ENCODE measurements at places on chromosomes 12 and 14. TPM values are rescaled to one million over a fixed set of nuclear protein-coding genes. Genes with fewer than 3 reads are reported as not detected.

DNA sequence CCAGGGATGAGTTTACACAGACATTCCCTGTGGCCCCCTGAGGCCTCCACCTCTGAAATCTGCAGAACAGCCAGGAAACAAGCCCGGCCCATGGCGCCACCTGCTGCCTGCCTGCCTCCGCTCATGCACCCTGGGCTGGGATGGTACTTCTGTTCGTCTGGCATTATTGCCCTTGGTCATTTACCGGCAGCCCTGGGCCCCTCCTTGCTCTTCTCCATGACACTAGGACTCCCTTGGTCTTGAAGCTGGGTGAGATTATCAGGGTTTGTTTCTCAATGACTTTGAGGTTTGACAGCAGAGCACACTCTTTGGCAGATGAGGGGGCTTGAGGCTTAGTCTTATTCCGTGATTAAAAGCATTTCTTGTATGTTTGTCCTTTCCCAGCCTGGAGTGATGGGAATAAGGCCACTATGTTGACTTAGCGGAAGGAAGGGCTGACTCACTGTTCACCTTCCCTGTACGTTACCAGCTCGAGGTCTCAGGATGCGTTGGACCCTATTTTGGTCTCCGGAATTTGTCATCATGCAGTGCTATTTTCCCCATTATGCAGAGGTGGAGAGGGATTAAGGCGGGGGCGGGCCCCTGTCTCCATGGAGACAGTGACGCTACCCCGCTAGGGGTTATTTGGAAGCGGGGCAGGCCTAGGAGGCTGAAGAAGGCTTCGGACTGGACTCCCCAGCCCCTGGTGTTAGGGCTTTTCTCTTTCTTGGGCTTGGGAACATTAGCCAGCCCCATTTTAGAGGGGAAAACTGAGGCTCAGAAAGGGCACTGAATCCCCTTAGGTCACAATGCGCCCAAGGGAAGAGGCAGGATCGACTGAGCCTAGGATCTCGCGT is 706 bp upstream of the PEX5 start:
- peaks cover 26% of the 10 kb centered on the region for H3K4me1 ChIP-seq
- peaks cover 11% of the 10 kb centered on the region for H3K36me3 ChIP-seq
- no peak for DNase-seq
- H3K4me3 ChIP-seq = peak overlapping the region; percentile 85

DNA sequence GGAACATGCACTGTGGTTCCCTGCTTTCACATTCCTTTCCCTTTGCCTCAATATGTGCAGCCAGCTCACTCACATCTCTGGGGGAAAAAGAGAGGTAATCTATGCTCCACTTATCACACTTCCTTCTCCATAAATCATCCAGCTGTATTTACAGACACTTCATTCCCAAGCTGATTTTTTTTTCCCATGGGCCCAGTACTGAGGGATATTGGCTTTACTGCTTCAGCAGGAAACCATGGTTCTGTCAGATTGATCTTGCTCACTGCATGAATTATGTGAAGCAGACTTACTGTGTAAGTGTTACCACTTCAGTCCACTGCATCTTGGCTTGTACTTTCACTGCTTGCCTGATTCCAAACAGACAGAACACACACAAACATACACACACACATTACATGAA is 555.6 kb downstream of the CCER1 start:
- no peaks in the 10 kb centered on the region for H3K4me1 ChIP-seq
- no peak overlapping the region for H3K4me3 ChIP-seq
- H3K36me3 ChIP-seq = peaks cover 3% of the 10 kb centered on the region
- no peak overlapping the region for H3K27ac ChIP-seq

DNA sequence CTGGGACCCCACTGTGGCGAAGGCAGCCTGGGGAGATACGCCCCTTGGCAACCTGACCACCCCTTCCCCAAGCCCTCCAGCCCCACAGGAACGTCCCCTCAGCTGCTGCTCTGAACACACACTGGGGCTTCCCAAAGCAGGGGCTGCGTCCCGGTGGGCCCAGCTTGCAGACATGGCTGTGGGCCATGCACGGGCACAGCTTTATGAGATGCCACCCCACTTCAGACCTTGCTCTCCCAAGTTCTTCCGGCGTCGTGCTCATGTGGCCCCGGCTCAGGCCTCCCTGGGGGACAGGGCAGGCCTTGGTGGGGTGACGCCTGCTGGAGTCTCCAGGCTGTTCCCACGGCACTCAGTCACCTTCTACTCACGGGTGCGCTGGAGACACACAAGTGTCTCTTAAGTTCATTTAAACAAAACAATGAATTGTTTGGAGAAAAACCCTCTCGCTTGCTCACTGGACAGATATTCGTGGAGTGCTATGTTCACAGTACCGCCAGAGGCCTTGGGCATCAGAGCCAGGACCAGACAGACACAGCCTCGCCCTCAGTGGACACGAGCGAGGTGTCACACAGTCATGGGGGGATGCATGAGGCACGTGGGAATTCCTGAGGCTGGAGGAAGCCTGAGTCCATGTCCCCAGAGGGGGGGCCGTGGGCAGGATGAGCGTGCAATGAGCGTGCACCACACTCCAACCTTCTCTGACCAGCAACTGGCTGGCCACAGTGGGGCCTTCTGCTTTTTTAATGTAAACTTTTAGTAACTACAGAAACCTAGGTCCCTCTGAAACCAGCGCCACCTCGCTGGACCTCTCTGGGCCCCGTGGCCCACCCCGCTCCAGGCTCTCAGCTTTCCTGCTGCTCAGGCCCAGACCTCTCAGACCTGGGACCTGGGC is 4.3 kb downstream of the GALNT9 start:
- H3K27ac ChIP-seq = no peak overlapping the region
- no peak overlapping the region for H3K4me3 ChIP-seq
- peak; percentile 85 for DNase-seq
- H3K36me3 ChIP-seq = no peaks in the 10 kb centered on the region
- peaks cover 32% of the 10 kb centered on the region for H3K27me3 ChIP-seq

DNA sequence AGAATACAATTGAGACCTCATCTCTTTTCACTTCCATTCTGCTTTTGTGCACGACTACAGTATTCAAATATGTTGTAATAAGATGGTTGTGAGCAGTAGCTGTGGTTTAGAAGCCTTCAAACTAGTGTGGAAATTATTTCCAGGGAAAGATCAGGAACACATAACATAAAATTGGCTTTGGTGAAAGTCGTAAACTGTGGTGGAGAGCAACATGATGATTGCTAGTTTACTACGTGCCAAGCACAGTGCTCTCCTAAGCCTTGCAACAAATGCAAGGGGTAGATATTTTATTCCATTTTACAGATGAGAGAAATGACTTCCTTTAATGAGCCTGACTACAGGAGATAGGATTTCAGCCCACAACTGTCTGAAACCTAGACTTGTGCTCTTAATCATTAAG is 172.4 kb upstream of the LMNTD1 start:
- no peaks in the 10 kb centered on the region for H3K36me3 ChIP-seq
- no peak for DNase-seq
- no peak overlapping the region for H3K27ac ChIP-seq
- H3K4me1 ChIP-seq = peaks cover 3% of the 10 kb centered on the region
- no peak overlapping the region for H3K4me3 ChIP-seq

Gene CLEC4C
- not detected for total RNA-seq
